ENCODE measurements at places on chromosomes 11 and 22. TPM values are rescaled to one million over a fixed set of nuclear protein-coding genes. Genes with fewer than 3 reads are reported as not detected.

PNPLA3 gene
- total RNA-seq = 23.4 TPM

OR52I1 gene
- not detected for total RNA-seq

RPL27A gene
- 1,283 TPM for total RNA-seq

OR52D1 gene
- total RNA-seq = not detected

SLC22A8 gene
- not detected for total RNA-seq

CBL gene
- total RNA-seq = 67.8 TPM

CHADL gene
- total RNA-seq = 1.6 TPM

GRCh38 chr11:117084992-117085391 is 13.2 kb downstream of the SIK3 start:
- DNase-seq = no peak

DNA sequence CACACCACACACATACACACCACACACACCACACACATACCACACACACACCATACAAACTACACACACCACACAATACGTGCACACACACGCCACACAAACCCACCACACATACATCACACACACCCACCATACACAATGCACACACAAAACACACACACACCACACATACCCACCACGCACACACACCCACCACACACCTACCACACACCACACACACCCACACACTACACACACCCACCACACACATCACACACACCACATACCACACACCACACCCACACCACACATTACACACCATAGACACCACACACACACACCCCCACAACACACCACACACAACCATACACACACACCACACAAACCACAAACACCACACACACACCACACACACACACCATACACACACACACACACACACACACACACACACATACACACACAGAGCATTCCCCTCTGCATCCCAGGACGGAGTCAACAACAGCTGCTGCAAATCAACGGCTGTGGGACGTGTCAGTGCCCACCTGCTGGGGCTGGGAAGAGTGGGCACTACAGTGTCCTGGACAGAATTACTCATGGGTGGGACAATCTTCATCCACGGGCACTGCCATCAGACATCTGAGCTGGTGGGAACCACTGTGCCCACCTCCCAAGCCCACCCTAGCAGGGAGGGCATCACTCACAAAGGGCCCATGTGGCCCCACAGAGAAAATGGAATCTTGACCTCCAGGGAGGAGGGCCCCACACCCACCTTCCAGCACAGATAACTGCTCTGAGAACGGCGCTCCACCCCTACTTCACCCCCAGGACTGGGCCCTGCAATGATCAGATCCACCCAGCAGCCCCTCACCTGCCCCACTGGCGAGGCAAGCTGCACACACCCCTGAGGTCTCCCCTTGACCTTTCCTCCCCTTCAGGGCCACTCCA is 8.4 kb downstream of the TP53I11 start:
- no peak for DNase-seq

DNA sequence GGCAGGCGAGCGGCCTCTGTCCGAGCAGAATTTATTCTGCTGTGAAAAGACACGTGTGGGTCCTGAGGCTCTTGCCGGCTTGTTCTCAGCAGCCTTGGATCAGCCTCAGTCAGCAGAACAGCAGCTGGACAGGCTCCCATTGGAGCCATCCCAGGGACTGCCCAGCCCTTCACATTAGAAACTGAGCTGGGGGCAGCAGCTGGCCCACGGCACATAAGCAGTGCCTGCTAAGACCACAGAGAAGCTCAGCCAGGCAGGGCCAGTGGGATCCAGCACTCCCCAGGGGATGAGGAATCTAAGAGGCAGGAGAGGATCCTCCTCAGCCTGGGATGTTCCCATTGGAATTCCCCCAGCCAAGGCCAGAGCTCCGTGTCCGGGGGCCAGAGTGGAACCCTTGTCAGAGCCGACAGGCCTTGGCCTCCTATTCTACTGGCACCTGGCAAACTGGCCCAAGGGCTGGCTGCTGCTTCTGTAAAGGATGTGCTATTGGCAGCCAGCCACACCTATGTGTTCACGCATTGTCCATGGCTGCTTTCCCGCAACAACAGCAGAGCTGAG is 18.2 kb downstream of the RTN4R start:
- DNase-seq = no peak

DNA sequence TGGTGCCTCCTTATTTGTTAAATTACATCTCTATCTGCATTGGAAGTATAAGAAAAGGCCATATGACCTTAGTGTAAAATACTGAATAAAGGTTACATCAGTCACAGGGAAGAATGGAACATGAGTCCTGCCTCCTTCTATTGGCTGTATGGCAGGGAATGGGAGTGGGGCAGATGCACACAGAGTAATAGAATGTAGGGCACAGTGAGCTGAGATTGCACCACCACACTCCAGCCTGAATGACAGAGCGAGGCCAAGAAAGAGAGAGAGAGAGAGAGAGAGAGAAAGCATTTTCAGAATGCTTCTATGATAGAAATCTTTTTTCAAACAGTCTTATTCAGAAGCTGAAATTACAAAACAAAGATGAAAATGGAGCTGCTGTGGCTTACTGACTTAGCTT is 58.8 kb downstream of the SLN start:
- no peak for DNase-seq

DNA sequence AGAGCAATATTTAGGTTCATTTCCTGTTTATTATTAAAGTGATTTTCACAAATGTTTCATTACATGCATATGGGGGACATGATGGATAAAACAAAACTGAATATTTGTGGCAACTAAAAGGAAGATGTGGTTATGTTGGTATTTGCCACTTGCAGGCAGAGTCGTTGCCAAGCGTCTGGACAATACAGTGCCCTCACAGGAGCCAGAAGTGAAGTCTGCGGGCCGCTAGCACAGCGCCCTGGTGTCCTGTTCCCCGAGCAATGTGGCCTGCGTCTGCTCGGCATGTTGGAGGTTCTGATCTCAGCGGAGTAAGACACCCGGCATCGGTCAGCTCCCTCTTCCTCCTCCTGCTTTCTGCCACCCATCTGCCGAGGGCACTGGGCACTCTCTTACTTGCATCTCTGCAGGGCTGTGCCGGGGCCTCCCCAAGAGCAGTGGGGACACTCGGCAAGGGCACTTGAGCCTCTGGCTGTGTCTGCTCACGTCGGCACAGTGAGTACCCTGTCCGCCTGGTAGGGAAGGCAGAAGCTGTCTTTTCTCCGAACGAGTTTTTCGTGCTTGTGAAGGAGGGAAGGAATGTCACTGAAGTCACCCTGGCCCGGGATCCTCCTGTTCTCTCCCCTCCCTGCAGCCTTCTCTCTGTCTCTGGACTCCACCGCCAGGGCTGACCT is 10.5 kb upstream of the TTLL12 start:
- DNase-seq = no peak

- no peak for DNase-seq
Observed at GRCh38 chr11:34548278-34548677, 34.7 kb upstream of the ELF5 start.

DNA sequence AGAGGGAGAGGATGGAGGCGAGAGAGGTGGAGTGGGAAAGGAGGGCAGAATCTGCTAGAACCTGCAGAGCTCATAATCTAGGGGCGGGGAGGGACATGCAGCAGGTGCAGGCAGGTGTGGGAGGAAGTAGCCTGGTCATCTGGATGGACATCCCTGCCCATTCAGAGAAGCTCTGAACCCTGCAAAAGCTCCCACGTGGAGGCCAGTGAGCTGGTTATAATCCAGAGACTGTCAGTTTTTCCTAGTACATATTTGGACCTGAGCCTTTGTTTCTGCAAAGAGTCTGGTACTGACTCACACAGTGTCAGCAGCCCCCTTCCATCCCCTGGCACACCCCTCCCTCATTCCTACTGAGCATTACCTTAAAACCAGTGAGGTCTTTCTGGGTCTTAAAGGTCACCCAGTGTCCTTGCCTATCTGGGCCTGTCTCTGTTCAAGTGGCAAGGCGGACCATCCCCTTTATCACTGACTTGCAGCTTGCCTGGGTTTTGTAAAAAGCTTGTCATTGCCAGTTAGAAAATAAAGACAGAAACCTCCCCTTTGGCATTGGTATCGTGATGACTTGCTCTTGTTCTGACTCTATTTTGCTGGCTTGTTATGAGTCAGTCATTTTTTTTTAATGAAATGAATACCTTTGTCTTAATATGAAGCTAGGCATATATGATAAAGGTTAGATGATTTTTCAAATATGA is 26.1 kb downstream of the PTPRJ start:
- DNase-seq = no peak

DNA sequence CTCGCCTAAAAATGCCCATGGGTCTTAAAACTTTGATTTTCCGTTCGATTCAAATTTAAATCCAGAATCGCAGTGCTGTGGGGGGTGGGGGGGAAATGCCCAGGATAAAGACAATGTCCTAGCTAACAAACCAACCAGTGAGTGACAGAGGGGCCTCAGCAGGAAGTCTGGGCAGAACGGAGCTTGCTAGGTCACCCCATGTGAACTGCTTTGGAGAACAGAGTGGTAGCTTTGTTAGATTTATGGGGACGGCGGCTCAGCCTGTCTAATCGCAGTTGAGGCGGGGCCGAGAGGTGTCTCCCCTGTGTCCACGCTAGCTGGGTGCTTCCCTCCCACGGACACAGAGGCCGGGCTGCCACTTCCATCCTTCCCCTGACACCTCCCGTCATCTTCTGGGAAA is 243.9 kb downstream of the CTTN start:
- no peak for DNase-seq

DNA sequence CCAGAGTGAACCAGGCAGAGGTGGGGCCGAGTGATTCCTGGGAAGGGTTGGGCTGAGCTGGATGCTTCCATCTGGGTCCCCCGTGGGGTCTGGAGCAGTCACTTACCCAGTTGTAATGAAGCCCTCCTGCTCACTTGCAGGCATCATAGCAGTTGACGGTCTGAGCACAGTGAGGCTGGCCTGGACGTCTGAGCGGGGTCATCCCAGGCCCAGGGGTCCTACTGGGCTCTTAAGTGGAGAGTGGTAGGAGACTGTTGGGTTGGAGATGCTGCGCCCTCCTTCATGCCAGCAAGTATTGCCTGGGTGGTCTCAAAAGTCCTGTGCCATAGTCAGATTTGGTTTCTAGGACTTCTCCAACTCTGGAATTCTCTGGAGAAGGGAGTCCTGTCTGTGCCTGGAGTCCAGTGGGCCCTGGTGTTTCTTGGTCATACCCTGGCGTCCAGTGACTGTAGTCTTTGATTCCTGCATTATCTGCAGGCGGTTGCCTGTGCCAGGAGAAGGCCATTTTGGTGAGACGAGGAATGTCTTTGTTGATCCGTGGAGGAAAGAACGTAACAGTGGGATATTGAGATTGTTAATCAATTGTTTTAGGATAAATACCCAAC is 82.3 kb downstream of the TBC1D22A start:
- DNase-seq = no peak

DNA sequence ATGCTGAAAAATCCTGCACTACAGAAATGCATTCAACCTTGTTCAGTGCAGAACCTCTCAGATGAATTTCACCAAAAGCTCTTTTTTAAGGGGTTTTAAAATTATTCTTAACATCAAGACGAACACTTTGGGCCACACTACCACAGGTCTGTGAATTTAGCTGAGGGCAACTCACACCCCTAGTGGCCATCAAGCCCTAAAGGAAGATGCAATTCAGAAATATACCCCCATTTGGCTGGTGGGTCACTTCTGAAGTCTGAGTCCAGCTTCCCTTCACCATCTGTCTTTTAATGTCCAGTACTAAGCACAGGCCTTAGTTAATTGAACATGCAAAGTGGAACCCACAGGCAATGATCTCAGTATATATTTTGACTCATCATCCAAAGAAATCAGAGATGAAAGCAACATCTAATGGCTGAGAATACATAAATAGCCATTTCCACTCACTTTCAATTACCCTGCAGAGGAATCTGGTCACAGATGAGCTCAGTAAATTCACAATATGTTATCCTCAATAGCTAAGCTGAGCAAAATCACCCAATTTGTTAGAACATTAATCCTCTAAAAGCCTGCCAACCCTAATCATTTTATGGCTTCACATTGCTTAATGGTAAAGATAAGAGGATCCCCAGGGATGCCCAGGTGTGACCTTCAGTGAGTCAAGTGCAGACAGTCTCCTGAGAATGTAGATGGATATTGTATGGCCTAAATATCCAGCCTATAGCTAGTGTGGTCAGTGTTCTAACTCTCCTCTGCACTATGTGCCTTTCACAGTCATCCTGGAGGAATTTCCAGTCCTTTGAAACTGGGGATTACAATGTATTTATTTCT is 50.3 kb downstream of the FAM76B start:
- DNase-seq = peak; percentile 45

DNA sequence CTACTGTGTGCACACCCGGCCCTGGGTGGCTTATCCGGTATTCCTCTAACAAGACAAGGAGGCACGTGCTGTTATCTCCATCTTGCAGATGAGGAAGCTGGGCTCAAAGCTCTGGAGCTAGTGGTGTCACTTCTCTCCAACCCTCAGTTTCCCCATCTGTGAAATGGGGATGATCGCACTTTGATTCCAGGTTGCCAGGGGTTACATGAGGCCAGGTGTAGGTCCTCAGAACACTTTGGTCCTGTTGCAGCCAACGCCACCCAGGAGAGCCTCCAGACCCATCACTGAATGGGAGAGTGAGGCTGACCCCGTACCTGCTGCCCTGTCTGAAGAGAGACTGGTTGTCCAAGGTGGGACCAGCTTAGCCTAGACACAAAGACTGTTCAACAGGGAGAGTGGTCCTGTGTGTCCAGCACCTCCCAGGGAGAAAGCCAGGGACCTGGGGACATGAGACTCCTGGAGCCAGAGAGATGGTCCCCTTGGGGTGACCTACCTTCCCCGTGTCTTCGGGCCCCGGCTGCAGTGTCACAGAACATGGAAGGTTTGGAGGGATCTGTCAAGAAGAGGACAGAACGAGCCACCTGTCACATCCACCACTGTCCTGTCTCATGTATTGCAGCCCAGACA is 41.0 kb downstream of the TPBGL start:
- no peak for DNase-seq

DNA sequence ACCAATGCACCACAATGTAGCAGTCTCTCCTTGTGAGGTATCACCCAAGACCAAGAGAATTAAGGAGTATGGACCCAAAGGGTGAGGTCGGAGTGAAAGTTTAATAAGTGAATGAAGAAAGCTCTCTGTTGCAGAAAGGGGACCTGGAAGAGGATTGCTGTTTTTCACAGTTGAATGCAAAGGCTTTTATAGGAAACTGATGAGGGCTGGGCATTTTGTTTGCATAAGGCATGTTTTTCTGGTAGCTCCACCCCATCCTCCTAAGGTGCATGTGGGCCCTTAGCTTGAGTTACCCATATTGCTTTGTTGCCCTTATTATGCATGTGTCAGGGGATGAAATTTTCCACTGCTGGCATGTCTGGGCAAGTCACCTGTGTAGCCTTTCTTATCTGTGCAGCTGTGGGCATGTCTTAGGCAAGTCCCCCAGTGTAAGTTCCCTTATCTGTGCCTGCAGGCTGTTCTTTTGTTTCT is 64.7 kb downstream of the BDNF start:
- DNase-seq = peak; percentile 25

GRCh38 chr11:134950692-134951304 is 538.8 kb upstream of the B3GAT1 start:
- DNase-seq = no peak

All from GM23338 (cell line).